Progenitor cell of endocrine pancreas (in vitro differentiated cells): ENCODE measurements at places on chromosomes 13 and 19. TPM values are rescaled to one million over a fixed set of nuclear protein-coding genes. Genes with fewer than 3 reads are reported as not detected.

The ARHGAP45 gene
- total RNA-seq: 6.1 and 8.1 TPM in 2 replicates

The SIGLEC9 gene
- total RNA-seq: not detected in 2 replicates

The STXBP2 gene
- total RNA-seq: 141 and 143 TPM in 2 replicates

The NEK3 gene
- total RNA-seq: 26.3 and 28.1 TPM in 2 replicates

The FUT2 gene
- 1.4 and 2.4 TPM in 2 replicates for total RNA-seq

The RRAS gene
- total RNA-seq: 2.6 and 3.9 TPM in 2 replicates

The KLHL1 gene
- 0.14 and 0.33 TPM in 2 replicates for total RNA-seq

The URAD gene
- total RNA-seq: not detected in 2 replicates

The LRFN3 gene
- 31.0 and 31.5 TPM in 2 replicates for total RNA-seq

The TRMT1 gene
- total RNA-seq: 51.5 and 52.4 TPM in 2 replicates

The MYBPC2 gene
- 1.6 and 2.1 TPM in 2 replicates for total RNA-seq

The LRRC4B gene
- 1.0 and 1.2 TPM in 2 replicates for total RNA-seq

The TNNT1 gene
- 4.6 and 5.5 TPM in 2 replicates for total RNA-seq

The CD22 gene
- 3.8 and 5.1 TPM in 2 replicates for total RNA-seq

The LPAR2 gene
- total RNA-seq: 164 and 170 TPM in 2 replicates

The NLRP9 gene
- total RNA-seq: not detected in 2 replicates
